ENCODE measurements at places on chromosomes 4 and X.

DNA sequence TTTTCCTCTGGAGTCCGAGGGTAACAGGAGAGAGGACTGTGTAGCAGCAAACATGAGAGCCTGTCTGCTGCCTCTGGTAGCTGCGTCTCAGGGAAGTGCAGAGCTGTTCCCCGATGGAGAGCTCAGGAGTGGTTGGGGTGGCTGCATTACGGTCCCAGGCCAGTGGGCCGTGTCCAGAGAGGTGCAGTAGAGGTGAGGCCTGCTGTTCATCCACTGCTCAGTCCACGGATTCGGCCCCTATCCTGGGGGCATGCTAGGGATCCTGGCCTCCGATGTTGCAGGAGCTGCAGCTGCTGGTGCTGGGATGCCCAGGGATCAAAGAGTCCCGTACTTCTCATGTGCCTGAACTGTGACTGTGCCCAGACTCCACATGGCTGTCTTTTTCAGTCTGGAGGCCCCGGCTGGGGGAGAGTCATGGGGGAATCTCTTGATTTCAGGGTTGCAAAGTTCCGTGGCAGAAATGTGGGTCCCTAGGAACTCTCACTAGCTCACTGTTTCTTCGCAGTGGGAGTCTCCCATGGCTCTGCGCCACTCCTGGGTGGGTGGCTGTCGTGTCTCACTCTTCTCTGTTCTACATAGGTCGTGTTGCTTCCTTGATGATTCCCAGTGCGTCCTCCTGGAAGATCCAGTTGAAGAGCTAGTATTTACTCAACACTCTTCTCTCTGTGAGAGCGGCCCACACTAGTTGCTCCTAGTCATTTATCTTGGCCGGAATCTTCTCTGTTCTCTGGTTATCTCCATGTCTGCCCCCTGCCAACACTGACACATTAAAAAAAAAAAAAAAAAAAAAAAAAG, 109.5 kb upstream of the CENPE start:
- DNase-seq, result no peak

- DNase-seq, result no peak
These were observed 1352.4 kb downstream of the ARAP2 start for GRCh38 chr4:34891892-34892291.

DNA sequence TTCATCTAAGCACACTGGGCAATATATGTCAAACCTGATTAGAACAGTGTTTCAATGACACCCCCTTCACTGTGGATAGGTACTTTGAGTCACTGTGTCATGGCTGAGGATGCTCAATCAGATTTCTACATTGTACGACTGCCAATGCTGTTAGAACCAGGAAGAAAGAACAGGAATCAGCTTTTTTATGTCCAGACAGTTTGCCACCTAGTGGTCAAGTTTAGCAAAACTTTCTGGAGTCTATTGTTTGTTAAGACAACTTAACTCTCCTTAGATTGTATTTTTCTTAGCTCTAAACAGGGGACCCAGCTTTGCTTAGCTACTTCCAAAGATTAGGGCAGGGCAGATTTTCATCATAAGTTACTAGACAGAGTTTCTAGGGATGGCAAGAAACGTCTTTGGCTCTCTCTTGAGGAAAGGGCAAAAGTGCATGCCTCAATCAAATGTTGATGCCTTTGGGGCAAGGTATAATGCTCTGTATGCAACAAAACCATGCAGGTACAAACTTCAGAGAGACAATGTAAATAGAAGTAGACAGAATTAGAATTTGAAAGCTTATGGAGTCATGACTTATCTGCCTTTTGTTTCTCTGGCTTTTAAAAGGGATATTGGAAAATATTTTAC, 40.5 kb upstream of the BMP3 start:
- no peak for DNase-seq

DNA sequence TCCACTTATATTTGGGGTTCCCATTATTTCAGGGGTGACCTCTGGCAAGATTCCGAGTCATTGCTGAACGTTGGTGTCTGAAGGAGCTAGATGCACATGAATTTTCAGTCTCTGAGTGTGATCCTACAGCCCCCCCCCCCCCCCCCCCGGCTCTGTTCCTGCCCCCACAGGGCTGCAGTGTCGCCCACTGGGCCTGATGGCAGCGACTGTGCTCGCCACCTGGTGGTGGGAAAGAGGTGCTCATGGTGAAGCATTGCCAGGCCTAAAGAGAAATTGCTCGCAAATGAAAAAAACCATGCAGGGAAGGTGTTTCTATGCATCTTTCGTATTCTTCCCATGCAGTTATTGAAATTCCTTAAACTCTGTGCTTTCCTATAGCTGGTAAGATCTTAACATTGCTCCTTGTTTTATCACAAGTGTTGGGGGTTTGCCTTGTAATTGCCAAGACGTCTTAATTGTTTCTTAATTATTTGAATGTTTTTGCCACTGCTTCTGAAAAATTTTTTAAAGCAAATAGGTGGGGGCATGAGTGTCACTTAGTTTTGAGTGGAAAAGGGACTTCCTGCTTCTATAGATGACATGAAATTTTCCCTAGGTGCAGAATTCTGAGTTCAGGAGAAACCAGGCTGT, 63.2 kb downstream of the CLDN22 start:
- no peak for DNase-seq

DNA sequence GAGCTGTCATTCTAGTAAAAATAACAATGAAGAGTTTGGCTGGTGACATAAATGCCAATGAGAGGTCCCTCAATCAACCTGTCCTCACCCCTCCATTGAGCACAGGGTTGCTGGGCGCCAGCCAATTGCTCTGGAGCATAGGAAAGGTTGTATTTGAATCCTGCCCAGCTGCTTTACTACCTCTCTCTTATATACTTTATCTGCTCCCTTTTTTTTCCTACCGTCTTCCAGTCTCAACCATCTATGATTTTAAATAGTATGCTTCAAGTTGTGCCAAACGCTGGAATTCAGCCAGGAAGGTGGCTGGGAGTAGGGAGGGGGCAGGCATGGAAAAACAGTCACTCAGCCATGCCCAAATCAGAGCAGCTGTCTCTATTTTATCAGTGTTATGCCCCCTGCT, 153.8 kb downstream of the NR3C2 start:
- no peak for DNase-seq

DNA sequence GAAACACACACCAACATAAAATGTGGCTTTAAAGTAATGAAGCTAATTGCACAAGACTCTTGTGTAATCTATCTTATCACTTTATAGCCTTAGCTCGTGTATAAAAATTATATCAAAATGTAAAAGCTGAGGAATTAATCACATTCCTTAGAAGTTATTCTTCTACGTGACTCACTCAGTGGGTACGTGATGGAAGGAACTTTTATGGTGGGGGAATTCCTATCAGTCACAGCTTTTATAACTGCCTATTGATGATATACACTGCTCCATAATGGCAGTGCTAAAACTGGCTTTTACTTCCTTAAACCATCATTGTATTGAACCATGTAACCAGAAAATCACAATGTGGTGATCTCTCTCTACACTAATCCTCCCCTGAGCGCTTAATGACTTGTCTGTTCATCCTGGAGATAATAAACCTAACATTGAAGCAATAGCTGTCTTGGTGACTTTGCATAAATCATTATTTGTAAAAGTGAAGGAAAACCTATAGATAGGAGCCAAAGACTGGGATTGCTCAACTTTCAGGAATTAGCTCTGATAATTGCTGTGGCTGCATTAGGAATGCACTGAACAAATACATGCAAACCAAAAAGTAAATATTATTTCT, 276.7 kb downstream of the GBA3 start:
- DNase-seq, result no peak

- DNase-seq, result no peak
These were observed 94.3 kb upstream of the PLAC1 start for GRCh38 chrX:134752558-134752957.

GRCh38 chr4:5995901-5996623, 22.2 kb downstream of the C4orf50 start:
- DNase-seq, result peak; percentile 57

- no peak for DNase-seq
These were observed 159.2 kb downstream of the SPRY1 start for GRCh38 chr4:123555807-123556273.

- DNase-seq, result no peak
These were observed 91.5 kb upstream of the ANKRD50 start for GRCh38 chr4:124804041-124804440.

GRCh38 chr4:42371305-42372252, 25.7 kb upstream of the SHISA3 start:
- DNase-seq, result no peak

GRCh38 chr4:139273835-139274234, 6.2 kb downstream of the MGARP start:
- no peak for DNase-seq

GRCh38 chr4:48290146-48290772, 20.6 kb upstream of the TEC start:
- no peak for DNase-seq

DNA sequence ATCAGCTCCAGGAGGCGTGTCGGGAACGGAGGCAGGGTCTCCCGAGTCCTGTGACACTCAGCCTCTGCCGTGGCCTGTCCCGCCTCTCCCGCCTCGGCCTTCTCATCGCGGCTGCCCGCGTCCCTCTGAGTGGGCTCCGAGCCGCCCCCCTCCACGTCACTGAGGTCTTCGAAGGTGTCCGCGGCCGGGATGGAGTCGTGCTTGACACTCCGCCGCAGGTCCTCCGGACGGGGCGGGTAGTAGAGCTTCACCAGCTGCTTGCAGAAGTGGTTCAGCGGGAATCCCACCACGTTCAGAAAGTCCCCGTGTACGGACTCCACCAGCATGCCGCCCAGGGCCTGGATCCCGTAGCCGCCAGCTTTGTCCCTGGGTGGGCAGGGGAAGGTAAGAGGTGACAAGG, 25.0 kb downstream of the ASMTL start:
- DNase-seq, result no peak

DNA sequence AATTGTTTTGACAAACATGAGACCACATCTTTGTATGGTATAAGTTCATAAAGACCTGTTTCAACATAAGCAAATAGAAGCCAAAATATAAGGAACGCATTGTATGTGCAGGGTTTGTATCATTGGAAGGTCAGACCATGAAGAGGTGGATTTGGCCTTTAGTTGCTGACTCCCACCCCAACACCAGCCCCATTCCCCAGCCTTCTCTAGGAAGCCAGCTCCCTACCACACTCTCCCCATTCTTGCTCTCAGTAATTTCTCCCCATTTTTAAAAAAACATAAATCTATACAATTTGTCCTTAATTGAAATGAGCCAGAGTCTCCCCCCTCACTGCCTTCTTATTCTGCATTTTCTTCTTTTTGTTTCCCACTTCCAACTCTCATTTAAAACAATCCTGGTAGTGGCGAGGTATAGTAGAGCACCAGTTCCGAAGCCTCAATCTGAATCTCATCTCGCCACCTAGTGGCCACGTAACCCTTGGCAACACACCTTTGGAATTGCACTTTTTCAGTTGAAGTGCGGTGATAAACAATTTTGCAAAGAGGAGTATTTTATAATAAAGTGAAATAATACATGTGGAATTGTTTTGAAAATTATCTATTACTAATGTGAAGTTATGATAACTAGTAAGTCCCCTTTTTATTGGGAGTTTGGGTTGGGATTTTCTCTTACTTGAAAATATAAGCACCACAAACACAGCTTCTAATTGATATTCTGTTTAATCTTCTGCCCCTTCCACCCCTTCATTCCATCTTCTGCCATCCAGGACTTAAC, 126.6 kb downstream of the ASB9 start:
- no peak for DNase-seq

GRCh38 chr4:6076391-6076790, 58.2 kb upstream of the C4orf50 start:
- DNase-seq, result no peak

DNA sequence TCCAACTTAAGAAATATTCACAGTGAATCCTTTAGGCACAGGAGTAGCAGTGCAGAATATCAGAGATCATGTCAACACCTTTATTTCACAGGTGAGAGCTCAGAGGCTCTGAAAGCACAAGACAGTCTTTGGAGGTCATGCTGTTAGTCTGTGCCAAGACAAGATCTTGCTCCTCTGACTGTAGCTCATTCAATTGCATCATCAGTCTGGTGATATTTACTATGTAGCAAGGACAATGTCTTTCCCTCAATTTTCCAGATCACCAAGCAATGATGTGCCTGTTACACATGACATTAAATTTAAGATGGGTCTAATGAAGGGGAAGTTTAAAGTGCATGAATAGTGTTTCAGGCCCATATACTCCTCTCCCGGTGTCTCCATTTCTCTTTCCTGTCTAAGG, 277.5 kb downstream of the IL15 start:
- DNase-seq, result no peak

GRCh38 chr4:78311306-78311705, 240.3 kb upstream of the ANXA3 start:
- no peak for DNase-seq

DNA sequence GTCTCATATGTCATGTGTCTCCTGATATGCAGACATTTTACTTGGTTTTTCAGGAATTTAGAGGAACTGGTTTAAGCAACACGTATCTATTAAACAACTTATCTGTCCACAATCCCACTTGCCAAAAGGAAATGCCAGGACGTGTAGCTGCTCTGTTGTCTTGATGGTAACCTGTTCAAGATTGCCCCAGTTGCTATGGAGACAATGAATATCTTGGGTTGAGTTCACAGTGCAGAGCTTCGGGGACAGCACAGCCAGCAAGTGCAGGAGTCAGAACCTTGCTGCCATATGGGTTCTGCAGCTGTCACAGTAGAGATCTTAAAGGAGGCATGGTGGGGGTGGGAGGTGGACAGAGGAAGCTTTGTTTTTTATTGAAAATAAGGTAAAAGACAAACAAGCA, 28.7 kb upstream of the FAM9B start:
- no peak for DNase-seq

GRCh38 chrX:149221230-149221629, 283.9 kb downstream of the IDS start:
- no peak for DNase-seq

- no peak for DNase-seq
These were observed 1415.8 kb upstream of the TENM3 start for GRCh38 chr4:180827232-180828009.

DNA sequence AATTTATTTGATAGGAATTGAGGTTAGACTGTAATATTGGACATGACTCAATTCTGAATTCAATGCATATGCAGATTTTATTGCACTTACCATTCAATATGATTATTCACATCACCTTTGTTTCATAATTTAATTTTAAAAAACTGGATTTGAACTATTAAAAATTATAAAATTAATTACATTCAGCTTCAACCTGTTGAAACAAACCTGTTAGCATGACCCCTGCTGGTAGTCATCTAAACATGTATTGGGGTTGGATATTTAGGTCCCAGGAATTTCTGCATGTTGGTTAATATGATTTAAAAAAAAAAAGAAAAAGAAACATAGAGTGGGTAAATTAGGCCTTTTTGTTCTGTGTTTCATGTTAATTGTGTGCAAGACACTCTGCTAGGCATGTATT, 85.9 kb downstream of the ARSJ start:
- DNase-seq, result no peak

GRCh38 chrX:68761086-68761485, 67.7 kb upstream of the EFNB1 start:
- DNase-seq, result peak; percentile 16

DNA sequence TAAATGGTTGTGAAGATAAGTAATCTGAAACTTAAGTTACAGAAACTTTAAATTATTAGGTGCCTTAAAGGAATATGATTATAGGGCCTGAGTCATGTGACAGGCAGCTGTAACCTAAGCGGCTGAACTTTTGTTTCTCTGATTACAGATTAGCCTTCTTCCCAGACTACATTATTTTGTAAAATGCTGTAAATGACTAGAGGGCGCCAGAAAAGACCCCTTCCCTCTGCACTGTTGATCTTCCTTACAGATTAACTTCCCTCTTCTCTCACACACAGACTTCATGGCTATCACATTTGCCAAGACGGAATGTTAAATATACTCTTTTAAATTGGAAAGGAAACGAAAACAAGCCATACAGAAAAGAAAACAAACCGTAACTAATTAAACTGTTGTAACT, 96.6 kb downstream of the EVC2 start:
- DNase-seq, result no peak
